ENCODE measurements at places on chromosomes 4 and X.

GRCh38 chr4:150126201-150126863 lies 48.1 kb downstream of the DCLK2 start:
- DNase-seq = no peak

DNA sequence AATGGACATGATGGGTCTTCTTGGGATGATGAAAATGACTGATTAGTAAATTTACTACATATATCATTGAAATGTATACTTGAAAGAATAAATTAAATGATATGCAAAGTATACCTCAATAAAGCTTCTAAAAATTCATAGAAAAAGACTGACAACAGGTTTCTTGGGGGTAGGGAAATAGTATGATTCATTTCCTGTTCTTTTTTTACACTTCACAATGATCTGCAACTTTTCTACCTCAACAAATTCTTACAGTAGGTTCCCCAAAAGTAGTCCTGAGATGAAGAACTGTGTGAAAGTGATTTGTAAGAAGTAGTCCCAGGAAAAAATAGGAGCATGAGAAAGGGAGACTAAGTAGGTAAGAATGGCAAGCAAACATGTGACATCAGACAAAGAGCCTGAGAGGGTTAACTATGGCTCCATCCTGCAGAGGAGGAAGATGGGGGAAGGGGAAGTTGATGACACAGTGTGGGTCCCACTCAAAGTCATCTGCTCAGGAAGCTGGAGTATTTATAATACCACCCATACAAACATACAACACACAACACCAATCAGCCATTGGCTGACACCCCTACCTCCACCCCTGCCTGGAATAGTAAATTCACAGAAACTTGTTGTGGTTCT lies 73.9 kb downstream of the ARHGAP6 start:
- no peak for DNase-seq

DNA sequence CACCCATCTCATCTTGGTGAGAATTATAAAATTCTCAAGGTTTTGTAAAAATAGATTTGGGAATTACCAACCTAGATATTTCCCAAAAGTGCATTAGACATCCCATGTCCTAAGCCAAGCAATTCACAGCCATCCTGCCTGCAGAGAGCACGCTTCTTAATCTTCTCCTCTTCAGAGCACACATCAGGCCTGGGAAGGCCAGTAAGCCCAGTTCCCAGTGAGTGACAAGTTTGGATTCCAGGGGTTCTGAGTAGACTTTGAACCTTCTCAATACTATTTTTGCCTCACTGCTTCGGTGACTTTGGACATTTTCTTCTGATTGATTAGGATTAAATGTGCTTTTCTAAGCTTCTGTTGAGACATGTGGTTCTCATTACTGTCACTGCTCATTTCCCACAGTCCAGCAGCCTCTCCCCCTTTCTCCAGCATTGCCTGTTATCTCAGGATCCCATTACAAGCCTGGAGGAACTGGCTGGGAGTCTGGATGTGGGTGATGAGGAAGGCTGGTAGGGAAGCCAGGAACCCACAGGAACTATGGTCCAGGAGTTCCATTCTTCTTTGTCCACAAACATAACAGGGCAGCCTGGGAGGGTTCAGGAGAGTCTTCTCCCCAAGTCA lies 56.4 kb upstream of the TMEM150C start:
- DNase-seq = no peak

GRCh38 chrX:48942895-48943294 lies 14.5 kb downstream of the OTUD5 start:
- no peak for DNase-seq

DNA sequence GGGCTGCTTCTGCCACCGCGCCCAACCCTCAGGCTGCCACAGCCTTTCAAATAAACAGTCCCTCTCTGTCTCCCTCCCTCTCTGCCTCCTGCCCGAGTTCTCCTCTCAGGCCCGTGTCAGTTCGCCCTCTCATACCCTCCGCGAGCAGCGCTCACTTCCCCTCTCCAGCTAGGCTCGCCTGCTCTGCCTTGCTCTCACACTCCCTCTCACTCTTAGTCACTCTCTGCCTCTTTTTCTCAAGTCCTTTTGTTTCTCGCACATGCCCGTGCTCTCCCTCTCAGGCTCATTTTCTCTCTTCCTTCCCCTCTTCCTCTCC lies 3.2 kb downstream of the EFNB1 start:
- DNase-seq = no peak

DNA sequence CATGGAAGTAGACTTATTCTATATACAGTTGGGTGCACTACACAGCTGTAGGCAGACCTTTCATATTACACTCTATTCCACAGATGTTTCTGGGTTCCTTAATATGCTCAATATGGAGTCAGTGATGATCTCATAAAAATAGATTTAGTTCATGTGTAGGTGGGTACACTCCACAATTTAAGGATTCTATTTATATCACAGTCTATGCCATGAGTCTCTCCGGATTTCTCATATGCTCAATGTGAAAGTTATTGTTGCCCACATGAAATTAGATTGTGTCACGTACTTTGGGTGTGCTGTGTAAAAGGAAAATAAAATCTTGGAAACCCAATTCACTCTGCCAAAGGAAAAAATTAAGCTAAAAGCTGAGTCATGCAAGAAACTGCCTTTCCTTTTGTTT lies 32.5 kb upstream of the TASL start:
- no peak for DNase-seq

GRCh38 chr4:9898596-9899305 lies 117.3 kb downstream of the DRD5 start:
- DNase-seq = peak; percentile 5

DNA sequence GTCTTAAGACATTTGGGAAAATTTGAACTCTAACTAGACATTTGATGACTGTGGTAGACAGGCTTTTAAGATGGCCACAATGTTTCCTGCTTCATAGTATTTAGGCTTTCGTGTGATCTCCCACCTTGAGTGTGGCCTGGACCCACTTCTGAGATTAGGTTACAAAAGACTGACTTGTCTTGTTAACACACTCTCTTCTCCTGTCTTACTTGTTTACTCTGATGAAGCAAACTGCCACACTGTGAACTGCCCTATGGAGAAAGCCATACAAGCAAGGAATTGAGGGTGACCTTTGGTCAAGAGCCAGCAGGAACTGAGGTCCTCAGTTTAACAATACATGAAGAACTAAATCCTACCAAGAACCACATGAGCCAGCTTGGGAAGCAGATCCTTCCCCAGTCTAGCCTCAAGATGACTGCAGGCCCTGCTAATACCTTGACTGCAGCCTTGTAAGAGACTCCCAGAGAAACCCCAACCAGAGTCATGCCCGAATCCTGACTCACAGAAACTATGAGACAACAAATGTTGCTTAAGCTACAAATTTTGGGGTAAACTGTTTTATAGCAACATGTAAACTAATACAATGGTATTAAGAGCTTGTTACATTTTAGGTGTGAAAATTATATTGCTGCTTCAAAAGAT lies 20.3 kb downstream of the UBA6 start:
- DNase-seq = no peak

- no peak for DNase-seq
Observed at GRCh38 chr4:113636877-113637276, 124.7 kb downstream of the CAMK2D start.

- DNase-seq = no peak
Observed at GRCh38 chrX:18640686-18641085, 31.2 kb downstream of the RS1 start.

DNA sequence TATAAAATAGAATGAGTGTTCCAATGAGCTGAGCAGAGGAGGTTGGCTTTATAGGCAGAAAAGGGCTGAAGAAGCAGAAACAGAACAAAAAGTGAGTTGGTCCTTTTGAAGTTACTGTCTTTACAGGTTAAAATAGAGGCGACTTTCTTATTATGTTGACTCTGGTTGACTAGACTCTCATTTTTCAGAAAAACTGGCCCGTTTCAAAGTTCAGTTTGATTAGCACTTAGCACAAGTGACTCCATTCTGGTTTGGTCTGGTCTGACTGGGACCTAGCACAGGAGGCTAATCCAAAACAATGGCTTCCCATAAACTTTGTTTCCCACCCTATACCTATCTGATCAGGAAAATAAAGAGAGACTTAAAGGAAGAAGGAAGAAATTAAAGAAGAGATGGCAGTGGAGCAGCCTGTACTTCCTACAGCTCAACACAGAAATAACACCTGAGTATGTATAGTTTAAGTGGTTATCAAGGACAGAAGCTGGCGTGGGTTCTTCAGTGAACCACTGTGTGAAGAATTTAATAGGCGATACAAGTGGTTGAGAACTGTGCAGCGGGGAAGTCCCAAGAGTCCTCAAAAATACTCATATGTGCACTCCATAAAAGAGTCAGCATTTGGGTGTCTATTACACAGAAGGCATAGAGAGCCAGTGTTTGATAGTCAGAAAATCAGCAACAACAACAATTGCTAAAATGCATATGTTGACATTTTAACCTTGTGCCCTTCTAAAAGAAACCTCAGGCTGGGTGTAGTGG lies 554.8 kb upstream of the HTR2C start:
- no peak for DNase-seq

- DNase-seq = no peak
Observed at GRCh38 chr4:77152421-77152820, 4.6 kb upstream of the CCNG2 start.

DNA sequence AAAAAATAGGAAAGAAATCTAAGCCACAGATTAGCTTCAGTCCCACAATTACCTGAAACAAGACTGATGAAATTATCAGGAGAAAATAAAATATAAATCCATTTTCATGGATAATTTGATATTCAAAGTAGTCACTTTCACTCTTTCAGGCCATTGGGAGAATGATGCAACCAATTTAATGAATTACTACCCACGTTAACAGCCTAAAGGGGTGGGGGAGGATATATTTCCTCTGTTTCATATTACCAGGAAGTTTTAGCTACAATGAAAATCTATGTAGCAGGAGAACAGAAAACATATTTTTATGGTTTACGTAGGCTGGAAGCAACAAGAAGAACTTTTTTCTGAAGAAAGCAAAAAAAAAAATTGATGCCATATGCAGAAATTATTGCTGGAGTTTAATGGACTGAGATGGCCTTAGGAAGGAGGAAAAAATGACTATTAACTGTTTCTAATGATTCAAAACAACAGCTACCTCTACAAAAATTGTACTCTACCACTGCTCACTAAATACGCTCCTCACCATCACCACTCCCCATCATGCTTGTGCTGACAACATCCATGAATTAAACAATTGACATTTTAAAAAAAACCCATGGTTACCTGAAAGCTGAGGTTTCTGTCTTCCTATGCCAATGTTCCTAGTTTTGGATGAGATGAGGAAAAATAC lies 100.9 kb downstream of the CXXC4 start:
- DNase-seq = no peak

GRCh38 chr4:94746746-94747145 lies 11.0 kb upstream of the BMPR1B start:
- no peak for DNase-seq

GRCh38 chrX:55030271-55031205 lies at the start of gene ALAS2:
ALAS2 (minus strand) TSS chrX:55030977; CDS start chrX:55026000, 4,977 bp downstream.
- no peak for DNase-seq

- no peak for DNase-seq
Observed at GRCh38 chrX:99077099-99077498, 1333.0 kb downstream of the PCDH19 start.

DNA sequence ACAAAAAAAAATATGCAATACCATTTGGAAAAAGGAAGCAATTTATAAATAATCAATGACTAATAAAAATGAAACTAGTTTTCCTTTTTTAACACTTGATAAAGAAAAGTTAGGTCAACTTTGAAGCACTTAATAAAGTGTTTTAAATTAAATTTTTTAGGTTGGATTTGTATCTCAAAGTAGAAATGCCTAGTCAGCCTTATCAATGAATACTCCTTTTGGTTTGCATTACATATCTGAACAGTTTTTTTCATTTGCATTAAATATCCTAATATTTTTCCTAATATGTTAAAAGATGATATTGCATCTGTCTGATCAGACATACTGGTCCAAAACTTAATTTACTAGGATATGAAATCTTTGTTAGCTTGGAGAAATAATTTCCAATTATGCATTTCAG lies 155.8 kb upstream of the ZFP42 start:
- no peak for DNase-seq

DNA sequence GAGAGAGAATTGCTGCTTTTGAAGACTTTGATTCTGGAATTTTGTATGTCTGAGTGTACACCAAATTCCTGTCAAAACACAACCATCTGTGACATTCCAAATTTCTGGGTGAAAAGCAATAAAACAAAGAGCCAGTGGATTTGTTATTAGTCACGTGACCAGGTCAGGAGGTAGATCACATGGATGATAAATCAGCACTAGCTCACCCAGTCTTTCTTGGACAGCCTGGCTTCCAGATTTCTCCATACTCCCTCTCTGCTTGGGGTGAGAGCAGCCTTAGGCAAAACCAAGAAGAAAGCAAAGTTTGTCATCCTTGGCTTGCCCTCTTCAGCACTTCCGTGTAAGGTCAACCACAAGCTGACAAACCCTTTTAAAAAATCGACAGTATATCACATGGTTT lies 194.2 kb downstream of the CLCN4 start:
- DNase-seq = no peak

DNA sequence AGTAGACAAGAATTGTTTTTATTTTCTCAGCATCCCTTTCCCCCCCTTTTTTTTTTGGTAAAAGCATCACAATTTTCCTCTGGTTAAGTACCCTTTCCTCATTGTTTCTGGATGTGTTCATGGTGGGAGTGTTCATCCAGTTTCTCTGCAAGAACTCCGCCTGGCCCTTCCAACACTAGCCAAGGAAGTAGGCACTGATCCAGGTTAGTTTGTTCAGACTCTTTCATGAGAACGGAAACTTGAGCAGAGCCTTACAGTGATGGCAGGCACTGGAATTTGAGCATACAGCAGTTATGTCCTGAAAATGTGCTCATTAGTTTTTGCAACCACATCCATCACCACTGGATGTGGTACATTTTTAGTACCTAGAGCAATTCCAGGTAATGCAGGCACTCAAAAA lies 336.1 kb upstream of the BOD1L1 start:
- DNase-seq = no peak

DNA sequence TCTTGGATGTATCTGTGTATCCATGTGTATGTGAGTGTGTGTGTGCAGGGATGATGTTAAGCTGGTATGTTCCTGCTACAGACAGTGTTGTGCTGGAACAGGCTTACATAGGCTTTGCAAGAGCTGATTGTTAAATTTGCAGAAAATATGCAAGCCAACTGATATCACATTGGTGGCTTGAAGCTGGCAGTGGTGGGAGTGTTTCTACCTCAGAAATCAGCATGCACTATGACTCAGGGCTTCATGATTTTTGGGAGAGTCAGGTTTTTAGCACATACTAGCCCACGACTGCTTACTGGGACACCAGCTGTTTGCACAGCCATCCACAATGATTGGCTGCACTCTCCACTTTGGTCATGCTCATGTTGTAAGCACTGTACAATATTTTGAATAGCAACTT lies 261.8 kb downstream of the DHX15 start:
- no peak for DNase-seq

DNA sequence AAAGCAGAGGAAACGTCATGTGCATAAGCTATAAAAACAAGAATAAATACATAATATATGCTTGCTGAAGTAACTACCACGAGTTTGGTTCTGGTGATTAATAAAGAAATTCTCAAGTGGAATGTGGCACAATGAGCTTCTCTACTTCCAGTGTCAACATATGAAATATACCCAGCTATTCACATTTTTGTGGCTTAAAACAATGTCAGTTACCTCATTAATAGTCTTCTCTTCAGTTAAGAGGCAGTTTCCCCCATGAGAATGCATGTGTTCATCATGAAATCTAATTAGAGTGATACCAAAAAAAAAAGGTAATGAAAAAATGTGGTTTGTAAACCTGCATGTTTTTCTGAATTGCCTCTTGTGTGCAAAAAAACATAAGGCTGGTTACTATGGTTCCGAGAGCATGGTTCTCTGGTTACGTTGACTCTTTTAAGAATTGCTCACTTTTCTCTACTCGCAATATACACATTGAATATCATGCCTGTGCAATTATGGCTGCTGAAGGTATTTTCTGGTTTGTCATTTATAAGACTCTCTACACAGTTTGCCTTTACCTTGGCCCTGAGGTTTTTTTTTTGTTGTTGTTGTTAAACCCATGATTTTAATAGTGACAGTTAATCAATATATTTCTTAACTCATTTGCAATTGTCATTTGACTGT lies 108.2 kb downstream of the PCDH7 start:
- DNase-seq = no peak

Data from amygdala (tissue), 56 donors.